ENCODE measurements at places on chromosomes 1 and 21. TPM values are rescaled to one million over a fixed set of nuclear protein-coding genes. Genes with fewer than 3 reads are reported as not detected.
A peak's percentile ranks its signal among the peaks of the same experiment; 100 is the strongest.

- H3K36me3 ChIP-seq: no peaks in the 10 kb centered on the region
- peaks cover 68% of the 10 kb centered on the region for H3K4me1 ChIP-seq
- no peak for DNase-seq
- no peaks in the 10 kb centered on the region for H3K27me3 ChIP-seq
- H3K4me3 ChIP-seq: no peak overlapping the region
Observed at GRCh38 chr1:9440763-9441194, 98.5 kb upstream of the SLC25A33 start.

DNA sequence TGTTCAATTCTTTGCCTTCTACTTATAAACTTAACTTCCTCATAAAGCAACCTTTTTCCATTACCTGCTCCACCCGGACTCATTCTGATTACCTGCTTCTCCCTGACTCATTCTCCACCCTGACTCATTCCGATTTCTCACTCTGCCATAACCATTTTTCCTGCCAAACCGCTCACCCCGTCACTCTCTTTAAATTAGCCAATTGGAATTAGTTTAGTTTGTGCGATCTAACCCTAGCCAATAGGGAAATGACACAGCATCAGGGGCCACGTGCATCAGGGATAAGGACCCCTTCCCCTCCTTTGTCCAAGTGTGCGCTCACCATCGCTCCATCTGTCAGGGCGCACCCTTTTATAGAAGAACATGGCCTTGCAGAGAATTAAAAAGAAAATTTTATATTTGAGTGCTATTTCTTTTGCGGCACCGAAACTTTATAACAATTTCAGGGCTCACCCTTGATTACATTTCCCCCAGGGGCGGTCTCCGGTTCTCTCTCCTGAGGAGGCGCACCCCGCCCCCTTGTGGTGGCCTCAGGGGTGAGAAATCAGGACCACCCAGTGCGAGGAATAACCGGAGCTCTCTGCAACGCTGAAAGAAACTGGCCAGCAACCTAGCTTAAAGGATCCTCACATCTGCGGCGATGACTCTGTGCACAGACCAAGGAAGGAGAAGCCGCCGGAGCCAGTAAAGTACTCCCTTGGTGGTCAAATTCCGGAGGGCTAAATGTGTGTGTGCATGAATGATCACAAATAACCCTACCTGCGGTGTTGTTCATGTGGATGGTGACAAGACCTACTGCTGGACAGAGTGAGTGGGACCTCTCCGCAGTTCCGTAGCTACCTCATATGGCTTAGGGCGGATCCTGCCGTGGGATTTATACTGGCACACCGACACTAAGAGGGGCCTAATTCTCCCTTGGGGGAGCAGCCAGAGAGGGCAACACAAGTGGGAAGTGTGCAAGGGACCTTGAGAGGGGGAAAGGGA is 30.3 kb upstream of the CBR3 start:
- H3K36me3 ChIP-seq: no peaks in the 10 kb centered on the region
- no peaks in the 10 kb centered on the region for H3K27me3 ChIP-seq
- peak; percentile 97 for DNase-seq
- H3K27ac ChIP-seq: peak overlapping the region; percentile 71

- no peak overlapping the region for H3K27ac ChIP-seq
- H3K4me3 ChIP-seq: no peak overlapping the region
- H3K4me1 ChIP-seq: no peaks in the 10 kb centered on the region
- no peak for DNase-seq
- H3K36me3 ChIP-seq: 0 out of 2 replicates have a peak, but pooled peaks cover 2% of the 10 kb centered on the region
Observed at GRCh38 chr21:28923439-28923975, 69.2 kb downstream of the LTN1 start.

GRCh38 chr1:37434292-37435225 is 39.8 kb upstream of the ZC3H12A start:
- no peak overlapping the region for H3K27ac ChIP-seq
- no peaks in the 10 kb centered on the region for H3K4me1 ChIP-seq
- DNase-seq: peak; percentile 68
- H3K4me3 ChIP-seq: no peak overlapping the region

DNA sequence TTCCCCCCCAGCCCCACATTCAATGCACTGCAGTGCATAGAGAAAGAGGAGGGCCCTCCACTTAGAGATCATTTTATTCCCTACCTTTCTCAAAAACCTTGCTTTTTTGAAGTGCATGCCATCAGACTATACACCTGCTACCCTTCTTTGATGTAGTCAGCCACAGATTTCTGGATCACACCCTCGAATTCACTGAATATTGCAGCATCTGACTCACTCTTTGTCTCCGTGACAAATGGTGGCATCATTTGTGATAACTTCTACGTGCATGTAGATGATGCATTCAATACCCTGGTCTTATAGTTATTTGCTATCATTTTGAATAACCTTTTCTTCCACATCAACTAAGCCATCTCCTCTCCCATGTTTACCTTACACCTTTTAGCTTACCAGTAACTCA is 310.3 kb upstream of the SGIP1 start:
- H3K36me3 ChIP-seq: no peaks in the 10 kb centered on the region
- no peaks in the 10 kb centered on the region for H3K27me3 ChIP-seq
- H3K27ac ChIP-seq: no peak overlapping the region

GRCh38 chr1:225883616-225884265 is 1.6 kb upstream of the TMEM63A start:
- no peaks in the 10 kb centered on the region for H3K27me3 ChIP-seq
- peaks cover 12% of the 10 kb centered on the region for H3K36me3 ChIP-seq
- peaks cover 16% of the 10 kb centered on the region for H3K4me1 ChIP-seq
- DNase-seq: no peak
- H3K27ac ChIP-seq: no peak overlapping the region

- no peaks in the 10 kb centered on the region for H3K27me3 ChIP-seq
- peaks cover 14% of the 10 kb centered on the region for H3K4me1 ChIP-seq
- no peak overlapping the region for H3K27ac ChIP-seq
Observed at GRCh38 chr1:3625151-3625907, 514 bp downstream of the TPRG1L start.

DNA sequence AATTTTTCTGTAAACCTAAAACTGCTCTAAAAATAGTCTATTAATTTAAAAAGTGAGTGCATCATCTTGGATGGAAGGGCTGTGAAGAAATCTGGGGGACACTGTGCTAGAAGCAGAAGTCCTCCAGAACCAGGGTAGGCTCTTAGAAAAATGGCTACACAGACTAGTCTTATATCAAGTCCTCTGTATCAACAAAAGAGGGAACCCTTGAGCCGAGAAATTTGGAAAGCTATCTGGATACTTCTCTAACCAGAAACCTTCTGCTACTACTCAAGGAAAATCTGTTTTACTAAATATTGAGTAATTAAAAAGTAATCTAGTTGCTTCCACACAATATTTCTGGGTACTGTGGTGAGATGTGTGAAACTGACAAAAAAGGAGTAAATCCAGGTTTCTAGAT is 92.1 kb downstream of the WDR3 start:
- DNase-seq: no peak
- H3K27ac ChIP-seq: no peak overlapping the region
- no peaks in the 10 kb centered on the region for H3K4me1 ChIP-seq

DNA sequence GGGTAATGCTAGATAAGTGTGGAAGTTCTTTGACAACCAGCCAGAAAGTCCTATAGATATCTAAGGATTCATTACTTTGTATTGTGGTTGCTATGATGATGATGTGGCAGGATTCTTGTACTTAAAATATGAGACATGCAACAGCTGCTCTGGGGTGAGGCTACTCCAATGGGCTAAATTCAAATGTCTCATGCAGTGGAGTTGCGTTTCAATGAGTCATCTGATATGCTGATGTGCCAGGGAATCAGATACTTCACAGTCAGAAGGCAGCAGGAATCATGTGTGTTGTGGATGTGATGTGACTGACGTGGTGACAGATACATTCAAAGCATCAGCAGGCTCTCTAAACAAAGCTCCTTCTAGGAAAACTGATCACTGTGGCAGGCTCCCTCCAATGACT is 66.5 kb downstream of the TSEN15 start:
- H3K36me3 ChIP-seq: no peaks in the 10 kb centered on the region
- peak; percentile 28 for DNase-seq
- no peak overlapping the region for H3K4me3 ChIP-seq
- H3K27ac ChIP-seq: no peak overlapping the region
- no peaks in the 10 kb centered on the region for H3K27me3 ChIP-seq
- H3K4me1 ChIP-seq: peaks cover 19% of the 10 kb centered on the region

The DIO1 gene
- not detected for total RNA-seq

The TTLL7 gene
- 5.4 TPM for total RNA-seq

The XKR8 gene
- total RNA-seq: 4.9 TPM

The MTARC1 gene
- total RNA-seq: not detected

The MASP2 gene
- total RNA-seq: not detected

Data from SJSA1 (cell line).